ENCODE measurements at places on chromosomes 1 and 21. TPM values are rescaled to one million over a fixed set of nuclear protein-coding genes. Genes with fewer than 3 reads are reported as not detected.

DNA sequence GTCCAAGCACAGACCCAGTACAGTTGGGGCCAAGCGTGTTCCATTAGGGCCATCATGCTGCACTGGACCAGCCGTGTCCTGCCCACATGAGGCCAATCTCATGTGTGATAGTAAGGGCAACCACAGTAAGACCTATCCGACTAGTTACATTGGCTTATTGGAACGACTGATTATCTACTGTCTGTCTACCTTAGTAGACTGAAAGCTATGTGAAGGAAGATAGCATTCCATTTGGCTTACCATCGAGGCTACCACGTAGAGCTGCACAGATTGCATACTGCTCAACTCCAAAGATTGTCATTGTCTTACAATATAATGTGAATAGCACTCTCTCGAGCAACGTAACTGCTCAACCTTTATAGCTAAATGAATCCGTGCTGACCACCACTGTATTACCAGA is 10.6 kb downstream of the PTGER3 start:
- DNase-seq, result no peak

- no peak for DNase-seq
Observed at GRCh38 chr1:180312926-180313325, 82.9 kb downstream of the LHX4 start.

GRCh38 chr1:31064111-31064717 is 1.3 kb downstream of the PUM1 start:
- DNase-seq, result no peak

- no peak for DNase-seq
Observed at GRCh38 chr21:34072145-34073031, 990 bp upstream of the MRPS6 start.

LMOD1 gene
- 2.4 TPM for total RNA-seq

DNA sequence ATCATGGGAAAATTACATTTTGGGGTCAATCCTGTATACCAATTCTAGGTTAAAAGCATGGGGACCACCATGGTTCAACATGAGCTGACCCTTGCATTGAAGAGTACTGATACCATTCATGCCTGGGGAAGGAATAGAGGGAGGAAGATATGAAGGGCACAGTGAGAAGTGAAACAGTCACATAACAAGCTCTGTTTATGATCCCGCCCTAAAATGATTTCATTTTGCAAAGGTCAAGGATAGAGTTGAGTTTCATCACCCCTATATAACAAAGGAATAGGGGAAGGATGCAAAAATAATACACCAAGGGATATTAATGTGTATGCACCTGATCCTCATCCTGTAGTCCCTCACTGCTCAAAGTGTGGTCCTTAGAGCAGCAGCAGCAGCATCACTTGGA is 2.5 kb upstream of the HLCS start:
- no peak for DNase-seq

GRCh38 chr1:22646384-22646783 is 3.0 kb downstream of the C1QC start:
- DNase-seq, result no peak

DNA sequence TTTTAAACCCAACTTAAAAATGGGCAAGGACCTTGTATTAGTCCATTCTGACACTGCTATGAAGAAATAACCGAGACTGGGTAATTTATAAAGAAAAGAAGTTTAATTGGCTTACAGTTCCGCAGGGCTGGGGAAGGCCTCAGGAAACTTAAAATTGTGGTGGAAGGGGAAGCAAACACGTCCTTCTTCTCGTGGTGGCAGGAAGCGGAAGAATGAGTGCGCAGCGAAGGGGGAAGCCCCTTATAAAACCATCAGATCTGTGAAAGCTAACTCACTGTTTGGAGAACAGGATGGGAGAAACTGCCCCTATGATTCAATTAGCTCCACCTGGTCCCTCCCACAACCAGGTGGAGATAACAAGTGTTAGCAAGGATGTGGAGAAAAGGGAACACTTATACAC is 237.7 kb downstream of the SEC16B start:
- DNase-seq, result no peak

DNA sequence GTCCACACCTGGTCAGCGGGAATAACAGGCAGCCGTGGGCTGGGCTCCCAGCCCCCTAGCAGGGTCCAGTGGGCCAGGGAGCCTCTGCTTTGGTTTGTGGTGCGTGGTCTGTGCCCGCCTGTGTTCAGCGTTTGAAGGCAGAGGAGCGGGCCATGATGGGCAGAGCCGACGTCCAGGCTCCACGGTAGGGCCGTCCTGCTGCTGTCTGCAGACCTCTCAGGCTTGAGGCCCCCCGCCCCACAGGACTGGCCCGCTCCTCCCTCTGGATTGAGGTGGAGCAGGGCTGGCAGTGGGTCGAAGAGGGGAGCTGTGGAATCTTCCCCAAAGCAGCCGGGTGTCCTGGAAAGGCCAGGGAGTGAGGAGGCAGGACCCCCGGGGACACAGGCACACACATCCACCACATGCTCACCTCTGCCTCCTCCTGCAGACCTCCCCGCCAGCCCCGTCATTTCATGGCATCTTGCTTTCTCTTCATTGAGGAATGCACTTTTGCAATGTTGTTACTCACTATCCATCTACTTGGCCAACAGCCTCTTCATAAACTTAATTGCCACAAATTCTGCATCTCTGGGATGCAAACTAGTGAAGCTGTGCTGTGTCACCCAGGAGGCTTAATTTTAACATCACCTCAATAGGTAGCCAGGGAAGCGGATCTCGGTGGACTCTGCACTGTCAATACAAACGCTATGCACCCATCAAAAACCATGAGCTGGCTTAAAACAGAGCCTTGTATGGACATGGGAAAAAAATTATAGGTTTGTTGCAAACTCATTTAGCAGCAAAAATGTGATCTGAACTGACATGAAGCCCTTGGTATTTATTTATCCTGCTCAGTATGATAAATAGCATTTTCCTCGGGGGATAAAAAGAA is 85.9 kb downstream of the PDE9A start:
- DNase-seq, result no peak

GRCh38 chr1:5009376-5010065 is 355.1 kb downstream of the AJAP1 start:
- no peak for DNase-seq

DNA sequence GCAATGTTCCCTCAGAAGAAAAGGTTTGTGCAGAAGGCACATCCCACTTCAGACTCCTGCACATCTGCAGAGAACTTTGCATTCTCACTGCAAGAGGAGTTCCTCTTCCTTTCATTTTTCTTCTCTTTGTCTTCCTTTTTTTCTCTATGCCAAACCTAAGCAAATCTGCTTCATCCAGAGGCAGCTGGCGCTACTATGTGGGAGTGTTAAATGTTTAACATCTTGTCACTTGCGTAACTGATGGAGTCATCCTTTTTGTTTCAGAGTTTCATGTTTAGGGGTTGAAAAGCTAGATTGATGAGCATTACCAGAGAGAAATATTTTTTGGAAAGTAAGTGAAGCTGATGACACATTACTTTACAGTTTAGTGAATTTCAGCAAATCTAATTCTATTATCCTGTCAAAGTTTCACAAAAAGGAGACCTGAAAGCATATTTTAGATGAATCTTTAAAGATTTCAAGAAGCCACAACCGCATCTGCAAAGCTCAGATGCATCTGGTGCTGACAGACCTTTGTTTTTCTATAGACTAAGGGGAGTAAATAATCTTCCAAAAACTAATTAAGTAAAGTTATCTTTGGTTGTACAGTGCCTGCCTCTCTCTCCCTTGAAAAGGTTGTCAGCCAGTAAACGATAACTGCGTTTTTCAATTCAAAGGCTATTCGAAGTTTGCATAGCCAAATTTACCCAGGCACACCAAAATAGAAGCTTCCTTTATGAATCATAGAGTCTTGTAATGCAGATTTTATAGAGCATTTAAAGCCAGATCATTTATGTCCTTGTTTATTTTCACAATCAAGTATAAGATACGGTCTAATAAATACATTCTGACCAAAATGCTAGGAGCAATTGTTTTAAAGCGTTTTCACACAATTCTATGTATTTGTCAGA is 1.2 kb upstream of the LRRC53 start:
- DNase-seq, result no peak

GRCh38 chr21:14591882-14592281 is 45.8 kb upstream of the SAMSN1 start:
- no peak for DNase-seq

GRCh38 chr1:183444243-183444642 is 26.1 kb upstream of the NMNAT2 start:
- DNase-seq, result peak; percentile 27

DNA sequence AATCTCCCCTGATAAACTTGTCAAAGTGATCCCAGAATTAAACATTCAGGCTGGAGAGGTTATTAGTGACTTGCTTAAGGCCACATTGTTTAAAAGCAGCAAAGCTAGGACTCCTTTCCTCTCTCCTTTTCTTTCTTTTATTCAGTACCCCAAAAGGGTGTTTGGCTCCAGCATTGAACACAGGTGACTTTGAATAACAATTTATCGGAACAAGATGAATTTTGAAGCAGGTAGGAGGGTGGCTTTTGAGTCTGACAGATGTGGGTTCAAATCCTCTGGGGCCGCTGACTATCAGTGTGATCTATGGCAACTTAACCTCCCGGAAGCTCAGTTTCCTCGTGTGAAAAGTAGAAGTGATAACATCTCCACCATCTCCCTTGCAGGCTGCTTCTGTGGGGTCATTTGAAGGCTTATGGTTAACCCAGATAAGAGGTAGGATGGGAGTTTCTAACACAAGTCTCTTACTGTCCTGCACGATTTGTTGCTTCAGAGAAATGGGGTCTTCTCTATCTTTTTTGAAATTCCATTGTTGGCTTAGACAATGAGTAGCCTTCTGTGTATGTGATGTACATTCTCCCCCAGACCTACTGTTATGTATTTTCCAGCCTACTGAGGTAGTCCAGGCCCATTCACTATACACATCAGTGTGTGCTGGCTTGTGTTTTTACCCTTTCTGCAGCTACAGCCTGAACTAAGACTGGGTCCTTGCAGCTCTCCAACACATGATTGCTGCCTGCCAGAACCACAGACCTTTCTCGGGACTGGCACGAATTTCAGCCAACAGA is 29.0 kb downstream of the JUN start:
- DNase-seq, result no peak

NHLH1 gene
- not detected for total RNA-seq

GRCh38 chr1:152745289-152745704 is 12.5 kb upstream of the KPRP start:
- DNase-seq, result no peak

OR6K3 gene
- not detected for total RNA-seq

KCNA2 gene
- total RNA-seq, result not detected

- DNase-seq, result no peak
Observed at GRCh38 chr21:34877485-34878128, 171.5 kb downstream of the RUNX1 start.

DNA sequence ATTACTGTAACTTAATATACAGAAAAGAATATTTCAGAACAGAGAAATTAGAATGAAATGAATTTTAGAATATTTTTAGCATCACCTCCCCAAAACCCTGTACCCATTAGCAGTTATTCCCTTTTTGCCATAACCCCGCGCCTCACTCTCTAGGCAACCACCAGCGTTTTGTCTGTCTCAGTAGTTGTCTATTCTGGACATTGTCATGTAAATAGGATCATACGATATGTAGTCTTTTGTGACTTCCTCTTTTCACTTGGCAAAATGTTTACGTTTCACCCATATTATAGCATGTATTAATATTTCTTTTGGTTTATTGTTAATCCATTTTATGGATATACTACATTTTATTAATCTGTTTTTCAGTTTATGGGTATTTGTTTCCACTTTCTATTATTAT is 24.9 kb downstream of the SOAT1 start:
- DNase-seq, result no peak

DNA sequence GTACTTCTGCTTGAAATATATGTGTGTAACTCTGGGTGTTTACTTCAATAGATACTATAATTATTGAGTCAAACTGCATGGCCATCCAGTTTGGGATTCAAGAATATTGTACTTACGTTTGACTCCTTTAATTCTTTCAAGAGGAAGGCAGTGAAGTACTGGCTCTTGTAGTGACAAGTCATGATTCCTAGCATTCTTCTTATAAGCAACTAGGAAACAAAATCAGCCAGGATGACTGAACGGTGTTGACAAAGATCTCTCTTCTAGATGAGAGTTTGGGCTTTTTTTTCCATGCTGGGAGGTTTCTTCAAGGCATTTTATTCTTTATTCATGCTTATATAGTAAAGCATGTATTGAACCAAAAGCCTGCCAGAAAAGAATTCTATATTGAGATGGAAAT is 58.3 kb downstream of the CLEC20A start:
- DNase-seq, result no peak

- DNase-seq, result no peak
Observed at GRCh38 chr1:110341146-110341871, 2.1 kb downstream of the RBM15 start.

COP1 gene
- total RNA-seq, result 70.4 TPM

- no peak for DNase-seq
Observed at GRCh38 chr1:88490676-88491075, 193.4 kb upstream of the PKN2 start.

- no peak for DNase-seq
Observed at GRCh38 chr1:161047436-161048420, 2.0 kb upstream of the USF1 start.

- no peak for DNase-seq
Observed at GRCh38 chr1:53121319-53122172, 20.9 kb downstream of the SLC1A7 start.

HORMAD1 gene
- total RNA-seq, result not detected

DNA sequence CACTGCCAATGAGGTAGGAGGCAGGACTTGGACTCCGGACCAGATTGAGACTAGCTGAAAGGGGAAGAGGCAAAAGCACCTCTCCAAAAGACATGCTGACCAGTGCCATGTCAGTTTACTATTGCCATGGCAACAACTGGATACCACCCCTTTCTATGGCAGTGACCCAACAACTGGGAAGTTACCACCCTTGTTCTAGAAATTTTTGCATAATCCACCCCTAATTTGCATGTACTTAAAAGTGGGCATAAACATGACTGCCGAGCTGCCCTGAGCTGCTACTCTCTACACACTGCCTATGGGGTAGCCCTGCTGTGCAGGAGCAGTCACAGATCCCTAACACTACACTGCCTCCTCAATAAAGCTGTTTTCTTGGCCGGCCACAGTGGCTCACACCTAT is 19.0 kb upstream of the SLC6A9 start:
- no peak for DNase-seq

GRCh38 chr21:34075760-34076660 is 2.6 kb downstream of the MRPS6 start:
- no peak for DNase-seq

BTG2 gene
- total RNA-seq, result 12.7 TPM

Measured in G401 (cell line).